Stomach (tissue), 19 donors: ENCODE measurements at places on chromosomes 11 and 22. TPM values are rescaled to one million over a fixed set of nuclear protein-coding genes. Genes with fewer than 3 reads are reported as not detected.

GRCh38 chr11:120401506-120401905 lies 65.3 kb downstream of the ARHGEF12 start:
- no peak for DNase-seq

The CCDC116 gene
- not detected for total RNA-seq

GRCh38 chr11:94638301-94638901 lies 71.2 kb downstream of the PIWIL4 start:
- DNase-seq, result no peak

GRCh38 chr11:85531191-85531897 lies 95.8 kb downstream of the DLG2 start:
- no peak for DNase-seq

- DNase-seq, result no peak
Observed at GRCh38 chr11:100469835-100470234, 217.3 kb upstream of the ARHGAP42 start.

- DNase-seq, result no peak
Observed at GRCh38 chr11:59076876-59077571, 9.1 kb upstream of the GLYATL1B start.

DNA sequence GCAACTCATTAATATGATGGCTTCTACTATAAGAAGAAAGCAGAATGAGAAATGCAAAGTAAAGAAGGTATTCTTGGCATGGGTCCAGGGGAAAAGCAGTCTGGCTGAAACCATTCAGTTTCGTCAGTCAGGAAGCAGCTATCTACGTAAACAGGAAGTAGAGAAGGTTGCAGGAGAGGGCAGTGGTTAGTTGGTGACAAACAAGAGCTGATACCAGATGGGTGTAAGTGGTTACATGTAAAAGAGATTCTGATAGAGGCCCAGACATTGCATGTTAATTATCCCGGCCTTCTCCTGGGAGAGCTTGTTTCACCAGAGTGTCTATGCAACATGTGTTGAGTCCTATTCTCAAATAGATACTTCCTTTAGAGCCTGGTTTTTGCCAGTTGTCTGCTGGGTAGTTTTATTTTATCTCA lies 58.4 kb upstream of the PSMA1 start:
- DNase-seq, result peak; percentile 89

The DLG2 gene
- total RNA-seq, result 1.8 TPM

- no peak for DNase-seq
Observed at GRCh38 chr11:88305430-88305829, 32.1 kb downstream of the CTSC start.

DNA sequence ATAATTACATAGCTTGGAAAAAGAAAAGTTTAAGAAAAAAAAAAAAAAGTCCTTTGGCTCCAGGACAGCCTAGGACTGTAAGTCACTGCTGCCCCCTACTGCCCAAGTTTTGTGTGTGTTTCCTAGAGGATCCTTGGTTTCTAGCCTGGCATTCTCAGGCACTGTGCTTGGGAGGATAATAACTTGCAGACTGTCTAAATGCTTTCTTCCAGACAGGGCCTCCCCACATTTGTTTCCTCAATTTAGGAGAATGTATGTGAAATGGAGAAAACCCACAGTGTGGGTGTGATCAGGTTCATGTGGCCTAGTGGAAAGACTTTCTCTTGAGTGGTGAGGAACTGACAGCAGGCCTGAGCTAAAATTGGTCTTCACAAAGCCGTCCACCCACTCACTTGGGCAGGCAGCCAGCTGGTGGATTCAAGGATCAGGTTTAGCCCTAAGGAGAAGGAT lies 191.0 kb downstream of the NAV2 start:
- peak; percentile 82 for DNase-seq

- no peak for DNase-seq
Observed at GRCh38 chr22:38267086-38267485, 5.7 kb downstream of the TMEM184B start.

GRCh38 chr22:47550524-47551430 lies 788.3 kb downstream of the TBC1D22A start:
- no peak for DNase-seq

GRCh38 chr11:62147545-62147944 lies 23.7 kb downstream of the INCENP start:
- no peak for DNase-seq

DNA sequence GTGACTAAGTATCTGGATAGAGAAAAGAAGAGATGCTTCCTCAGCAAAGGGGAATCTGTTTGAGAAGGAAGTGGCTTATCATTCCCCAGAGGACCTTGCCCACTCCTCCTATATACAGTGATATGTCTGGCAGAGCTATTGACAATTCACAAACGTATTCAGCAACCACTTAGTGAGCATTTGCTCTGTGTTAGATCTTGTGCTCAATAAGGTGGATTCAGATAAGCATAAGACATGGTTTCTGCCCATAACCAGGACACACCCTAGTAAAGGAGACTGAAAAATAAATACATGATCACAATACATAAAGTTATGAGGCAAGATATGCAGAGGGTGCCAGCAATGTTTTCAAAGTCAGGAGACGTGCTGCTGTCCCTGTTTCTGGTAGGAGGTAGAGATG lies 1.4 kb downstream of the TMEM9B start:
- DNase-seq, result no peak

GRCh38 chr11:59616396-59616982 lies 915 bp upstream of the OSBP start:
- DNase-seq, result no peak

DNA sequence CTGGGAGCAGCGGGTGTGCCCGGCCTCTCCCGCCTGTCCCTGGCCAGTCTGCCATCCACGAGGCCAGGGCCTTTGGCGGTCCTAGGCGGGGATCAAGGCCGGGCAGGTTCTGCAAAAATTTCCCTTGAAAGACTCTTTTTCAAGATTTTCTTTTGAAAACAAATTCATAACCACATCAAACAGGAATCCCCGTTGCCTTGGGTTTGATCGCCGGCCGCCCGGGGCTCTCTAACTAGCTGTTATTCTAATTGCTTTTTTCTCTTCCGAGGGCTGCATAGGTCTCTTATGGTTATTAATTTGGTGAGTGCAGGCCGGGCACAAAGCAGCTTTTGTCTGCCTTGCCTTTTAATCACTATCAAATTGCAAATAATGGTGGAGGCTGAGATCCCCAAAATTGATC lies 42.0 kb downstream of the CDKN1C start:
- no peak for DNase-seq

GRCh38 chr22:41638124-41638523 lies 17.0 kb downstream of the XRCC6 start:
- DNase-seq, result no peak

The OR52A1 gene
- not detected for total RNA-seq

- no peak for DNase-seq
Observed at GRCh38 chr11:108694846-108695245, 30.0 kb downstream of the DDX10 start.

DNA sequence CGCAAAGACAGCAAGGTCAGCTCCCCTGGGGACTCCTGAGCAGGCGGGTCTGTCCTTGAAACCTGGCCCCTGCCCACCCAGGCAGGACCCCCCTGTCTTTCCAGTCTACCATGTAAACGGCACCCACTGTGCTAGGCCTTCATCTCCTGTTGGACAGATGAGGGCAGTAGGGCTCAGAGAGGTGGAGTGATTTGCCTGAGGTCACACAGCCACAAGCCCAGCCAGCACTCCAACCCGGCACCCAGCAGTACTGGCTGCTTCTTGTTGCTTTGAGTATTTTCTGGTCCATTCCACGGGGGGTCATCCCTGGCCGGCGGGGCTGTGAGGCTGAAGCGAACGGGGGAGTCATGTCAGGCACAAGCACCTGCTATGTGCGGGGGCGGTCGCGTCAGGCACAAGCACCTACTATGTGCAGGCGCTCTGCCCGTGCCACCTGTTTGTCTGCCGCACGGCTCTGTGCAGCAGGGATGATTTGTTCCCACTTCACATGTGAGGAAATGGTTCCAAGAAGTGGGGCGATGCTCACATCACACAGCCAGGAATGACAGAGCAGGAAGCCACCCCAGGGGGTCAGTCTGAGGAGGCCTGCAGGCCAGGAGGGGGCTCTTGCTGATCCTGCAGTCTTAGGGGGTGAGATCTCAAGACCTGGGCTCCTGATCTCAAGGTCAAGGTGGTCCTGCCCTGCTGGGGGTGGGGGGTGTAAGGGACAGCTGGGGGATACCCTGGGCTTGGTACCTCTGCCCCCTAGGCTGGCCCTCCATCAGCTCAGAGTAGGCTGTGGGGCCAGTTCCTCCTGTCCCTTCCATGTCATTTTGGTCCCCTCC lies 110.7 kb downstream of the CACNA1I start:
- DNase-seq, result no peak

DNA sequence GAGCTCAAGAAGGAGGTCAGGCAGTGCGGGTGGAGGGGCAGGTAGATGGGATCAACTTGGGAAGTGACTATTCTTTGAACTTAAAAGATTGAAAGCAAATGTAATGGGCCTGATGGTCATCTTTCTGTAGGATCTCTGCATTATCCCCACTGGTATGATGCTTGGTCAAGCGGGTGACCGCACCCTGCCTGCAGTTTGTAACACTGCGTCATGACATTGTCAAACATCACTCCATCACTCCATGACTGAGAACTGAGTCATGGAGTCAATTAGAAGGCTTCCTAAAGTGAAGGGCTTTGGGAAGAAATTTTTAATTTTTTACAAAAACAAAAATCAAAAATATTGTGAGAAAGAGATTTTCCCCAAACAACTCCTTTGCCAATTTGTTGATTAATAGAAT lies 62.4 kb upstream of the BMAL1 start:
- DNase-seq, result no peak

DNA sequence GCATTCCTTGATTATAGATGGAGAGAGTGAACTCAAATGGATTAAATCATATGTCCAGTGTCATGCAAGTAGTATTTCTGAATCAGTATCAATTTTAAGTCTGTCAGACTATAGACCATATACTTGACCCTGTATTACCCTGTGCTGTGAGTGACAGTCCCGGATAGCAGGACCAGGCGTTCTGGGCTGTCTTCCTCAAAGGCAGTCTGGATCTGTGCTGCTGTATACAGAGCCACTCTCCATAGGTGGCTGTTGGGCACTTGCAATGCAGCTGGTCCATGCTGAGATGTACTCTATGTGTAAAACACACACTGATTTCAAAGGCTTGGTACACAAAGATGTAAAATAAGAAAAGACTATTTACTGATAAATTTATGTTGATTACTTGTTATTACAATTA lies 294.3 kb downstream of the OPCML start:
- no peak for DNase-seq

DNA sequence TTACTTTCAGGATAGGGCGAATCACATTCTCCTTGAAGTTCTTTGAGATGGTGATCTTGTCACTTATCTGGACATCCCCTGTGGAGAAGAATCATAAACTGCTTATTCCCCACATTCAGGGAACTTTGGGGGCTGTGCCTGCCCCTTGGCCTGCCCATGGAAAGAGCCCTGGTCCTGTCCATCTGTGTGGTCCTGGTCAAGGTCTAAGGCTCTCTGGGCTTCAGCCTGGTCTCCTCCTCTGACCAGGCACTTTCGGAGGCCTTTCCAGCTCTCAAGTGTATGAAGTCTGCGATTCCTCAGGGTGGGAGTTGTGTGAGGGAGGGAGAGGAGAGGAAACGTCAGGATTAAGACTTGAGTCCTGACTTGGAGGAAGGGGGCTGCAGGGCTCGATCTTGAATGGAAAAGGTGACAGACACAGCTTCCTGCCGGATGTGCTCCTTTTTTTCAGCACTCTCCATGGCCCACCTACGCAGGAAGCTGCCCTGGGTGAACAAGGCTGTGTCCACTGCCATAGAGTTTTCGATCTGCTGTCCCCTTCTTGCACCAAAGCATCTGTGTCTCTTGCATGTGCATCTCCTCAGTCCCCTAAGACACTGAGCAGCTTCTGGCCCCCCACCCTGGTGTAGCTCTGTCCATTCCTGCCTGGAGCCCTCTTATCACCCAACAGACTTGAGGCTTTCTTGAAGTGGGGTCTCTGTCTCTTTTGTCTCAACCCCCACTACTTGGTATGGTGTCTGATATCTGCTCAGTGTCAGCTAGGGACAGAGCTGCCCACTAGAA lies 50.8 kb upstream of the PHOX2A start:
- no peak for DNase-seq

The REXO2 gene
- 245 TPM for total RNA-seq

DNA sequence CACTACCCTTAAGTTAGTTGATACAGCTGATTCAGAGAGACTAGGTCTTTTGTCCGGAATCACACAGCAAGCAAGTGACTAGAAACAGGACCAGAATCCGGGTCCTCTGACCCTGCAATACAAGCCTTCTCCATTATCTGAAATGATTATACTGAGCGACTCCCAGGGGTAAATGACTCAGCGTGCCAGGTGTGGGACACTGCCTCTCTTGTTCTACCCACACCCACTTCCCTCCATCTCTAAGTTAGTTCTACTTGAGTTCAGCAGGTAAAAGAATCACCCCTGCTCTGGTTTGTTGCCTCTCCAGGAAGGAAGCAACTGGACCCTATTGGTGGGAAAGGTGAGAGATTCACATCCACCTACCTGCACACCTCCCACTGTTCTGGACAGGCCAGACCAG lies 156.9 kb downstream of the DBX1 start:
- DNase-seq, result peak; percentile 77

GRCh38 chr11:16604794-16605388 lies 133.6 kb upstream of the C11orf58 start:
- peak; percentile 54 for DNase-seq

The SEC14L2 gene
- not detected for total RNA-seq

DNA sequence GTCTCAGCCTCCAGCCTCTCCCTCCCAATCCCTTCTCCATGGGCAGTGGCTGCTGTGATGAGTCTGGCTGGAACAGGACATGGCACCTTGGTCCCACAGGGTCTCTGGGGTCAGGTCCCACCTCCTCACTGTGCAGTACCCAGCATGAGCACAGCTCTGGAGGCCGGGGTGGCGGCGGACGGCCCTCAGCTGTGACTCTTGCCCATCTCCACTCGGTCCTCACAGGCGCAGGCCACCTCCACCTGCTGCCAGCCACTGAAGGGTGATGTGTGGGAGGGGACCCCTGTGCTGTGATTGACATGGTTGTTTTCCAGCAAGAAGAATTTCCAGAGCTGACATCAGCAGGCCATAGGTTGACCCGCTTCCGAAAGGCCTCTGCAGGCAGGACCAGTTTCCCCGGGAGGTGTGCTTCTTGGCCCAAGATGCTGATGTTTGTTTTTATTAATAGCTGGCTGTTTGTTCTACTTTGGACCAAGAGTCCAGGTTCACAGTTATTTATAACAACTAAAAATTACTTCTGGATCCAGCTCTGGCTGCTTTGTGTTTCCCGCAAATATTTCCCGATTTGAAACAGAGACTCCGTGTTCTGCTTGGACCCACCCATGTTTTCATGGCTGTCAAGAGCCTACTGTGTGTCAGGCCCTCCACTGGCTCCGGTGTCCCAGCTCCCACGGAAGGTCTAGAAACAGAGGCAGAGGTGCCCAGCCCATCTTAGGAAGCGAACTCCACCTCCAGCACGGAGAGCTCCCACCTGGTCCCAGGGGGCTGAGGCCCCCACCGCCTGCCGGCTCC lies 45.7 kb downstream of the SCUBE1 start:
- no peak for DNase-seq

The ZNF214 gene
- not detected for total RNA-seq

DNA sequence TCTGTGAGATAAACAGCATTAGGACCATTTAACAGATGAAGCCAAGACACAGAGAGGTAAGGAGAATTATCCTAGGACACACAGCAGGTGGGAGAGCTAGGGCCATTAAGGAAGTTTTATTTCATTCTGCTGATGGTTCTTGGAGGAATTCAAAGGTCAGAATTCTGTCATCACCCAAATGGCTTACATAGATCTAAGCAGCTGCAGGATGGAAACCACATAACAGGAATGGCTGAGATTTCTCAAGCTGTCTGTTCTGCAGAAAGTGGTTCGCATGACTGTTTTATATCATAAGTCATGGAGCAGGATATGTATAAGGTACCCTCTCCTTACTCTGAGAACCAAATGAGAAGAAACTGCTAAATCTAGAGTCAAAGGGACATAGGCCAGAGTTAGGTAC lies 163.2 kb upstream of the NARS2 start:
- no peak for DNase-seq

The HBG1 gene
- not detected for total RNA-seq

GRCh38 chr11:101759771-101760450 lies 154.9 kb upstream of the CEP126 start:
- DNase-seq, result no peak

The CRYBB3 gene
- not detected for total RNA-seq
